ENCODE measurements at places on chromosomes 1 and 21.
A peak's percentile ranks its signal among the peaks of the same experiment; 100 is the strongest.

DNA sequence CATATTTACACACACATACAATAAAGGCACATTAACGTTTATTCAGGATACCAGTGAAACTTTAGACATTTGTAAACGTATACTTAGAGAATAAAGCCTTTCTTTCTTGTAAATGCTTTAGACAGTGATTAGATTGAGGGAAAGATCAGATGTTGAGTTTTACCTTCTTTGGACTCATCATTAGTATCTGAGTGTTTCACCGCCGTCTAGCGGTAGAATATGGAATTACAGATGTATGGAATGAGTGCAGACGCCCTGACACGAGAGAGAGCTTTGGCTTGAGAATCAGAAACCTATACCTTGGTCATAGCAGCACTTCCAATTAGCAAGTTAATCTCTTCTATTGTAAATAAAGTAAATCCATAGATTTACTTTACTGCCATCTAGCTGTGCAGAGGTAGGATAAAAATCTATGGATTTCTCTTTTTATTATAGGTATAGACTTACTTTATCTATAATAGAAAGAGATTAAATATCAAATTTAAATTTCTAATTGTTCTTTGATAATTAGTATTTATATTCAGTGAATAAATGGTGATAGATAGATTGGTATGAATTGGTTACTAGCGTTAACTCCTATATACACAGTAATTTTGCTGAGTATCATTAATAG lies 12.6 kb downstream of the FLG2 start:
- no peak for DNase-seq

DNA sequence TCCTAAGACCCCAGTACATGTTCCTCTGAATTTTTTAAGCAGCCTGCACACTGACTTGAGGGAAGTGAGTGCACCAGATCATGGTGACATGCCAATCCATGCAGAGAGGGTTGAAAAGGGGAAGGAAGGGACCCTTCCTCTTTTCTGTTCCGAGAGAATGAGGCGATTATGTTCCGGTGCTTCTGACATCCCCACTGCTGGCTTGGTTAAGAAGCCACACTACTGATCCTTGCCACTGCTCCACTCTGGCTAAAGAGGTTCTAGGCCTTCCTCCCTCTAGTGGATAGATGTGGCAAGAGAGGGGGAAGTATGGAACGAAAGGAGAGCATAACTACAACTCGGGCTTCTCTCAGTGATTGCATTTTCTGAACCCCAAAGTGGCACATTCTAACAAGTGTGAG lies 1.8 kb upstream of the CYB5R1 start:
- DNase-seq = no peak

- DNase-seq = no peak
Measured at GRCh38 chr21:27954543-27955165, 987.8 kb upstream of the ADAMTS5 start.

DNA sequence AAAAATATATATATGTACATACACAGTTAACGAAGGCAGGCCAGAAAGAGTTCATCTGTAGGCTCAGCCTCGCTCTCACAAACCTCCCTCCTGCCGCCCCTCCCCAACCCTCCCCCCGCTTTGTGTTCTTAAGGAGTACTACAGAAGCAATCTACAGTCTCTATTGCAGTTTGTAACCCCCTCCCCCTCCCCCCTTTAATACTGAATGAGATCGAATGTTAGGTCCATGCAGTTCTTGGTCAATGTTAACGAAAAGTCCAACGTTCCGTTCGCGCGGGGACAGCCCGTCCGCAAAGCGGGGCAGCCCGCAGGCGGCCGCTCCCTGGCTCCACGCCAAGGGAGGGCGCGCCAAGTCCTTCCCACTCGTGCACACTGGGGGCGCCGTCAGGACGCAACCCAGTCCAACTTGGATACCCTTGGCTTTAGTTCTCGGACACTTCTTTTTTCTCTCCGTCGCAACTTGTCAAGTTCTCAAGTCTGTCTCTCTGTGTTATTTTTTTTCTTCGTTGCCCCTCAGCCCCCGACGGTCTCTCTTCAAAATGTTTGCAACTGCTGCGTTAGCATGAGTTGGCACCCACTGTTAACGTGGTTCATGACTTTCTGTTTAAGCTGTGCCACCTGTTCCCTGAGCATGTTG lies 2.2 kb downstream of the JUN start:
- peak; percentile 7 for DNase-seq

GRCh38 chr1:208533746-208534598 lies 289.8 kb upstream of the PLXNA2 start:
- no peak for DNase-seq
